ENCODE measurements at places on chromosomes 12 and 14.
A peak's percentile ranks its signal among the peaks of the same experiment; 100 is the strongest.

GRCh38 chr12:54261815-54262402 is 18.0 kb downstream of the CBX5 start:
- DNase-seq, result no peak

- DNase-seq, result no peak
These were observed 108.6 kb downstream of the EGLN3 start for GRCh38 chr14:33842299-33842698.

GRCh38 chr14:20002319-20002718 is 356 bp downstream of the OR4Q2 start:
- no peak for DNase-seq

DNA sequence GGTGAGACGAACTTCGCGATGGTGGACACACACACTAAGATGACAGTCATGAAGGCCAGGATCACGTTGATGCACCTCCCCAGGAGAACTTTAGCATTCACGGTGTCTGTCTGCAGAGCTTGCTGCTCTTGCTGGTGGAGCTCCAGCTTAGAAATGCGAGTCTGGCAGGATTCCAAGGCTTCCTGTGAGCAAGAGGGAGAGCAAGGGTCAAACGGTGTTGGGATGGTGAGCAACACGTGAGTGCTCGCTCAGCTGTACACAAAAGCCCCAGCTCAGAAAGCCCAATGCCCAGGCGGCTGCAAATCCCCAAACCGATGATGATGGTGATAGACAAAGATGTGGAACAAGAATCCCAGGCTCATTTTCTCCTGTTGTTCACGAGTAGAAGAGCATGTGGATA is 78.8 kb downstream of the TMCC3 start:
- DNase-seq, result peak; percentile 48

- no peak for DNase-seq
These were observed 136.3 kb downstream of the HELB start for GRCh38 chr12:66438601-66439000.

DNA sequence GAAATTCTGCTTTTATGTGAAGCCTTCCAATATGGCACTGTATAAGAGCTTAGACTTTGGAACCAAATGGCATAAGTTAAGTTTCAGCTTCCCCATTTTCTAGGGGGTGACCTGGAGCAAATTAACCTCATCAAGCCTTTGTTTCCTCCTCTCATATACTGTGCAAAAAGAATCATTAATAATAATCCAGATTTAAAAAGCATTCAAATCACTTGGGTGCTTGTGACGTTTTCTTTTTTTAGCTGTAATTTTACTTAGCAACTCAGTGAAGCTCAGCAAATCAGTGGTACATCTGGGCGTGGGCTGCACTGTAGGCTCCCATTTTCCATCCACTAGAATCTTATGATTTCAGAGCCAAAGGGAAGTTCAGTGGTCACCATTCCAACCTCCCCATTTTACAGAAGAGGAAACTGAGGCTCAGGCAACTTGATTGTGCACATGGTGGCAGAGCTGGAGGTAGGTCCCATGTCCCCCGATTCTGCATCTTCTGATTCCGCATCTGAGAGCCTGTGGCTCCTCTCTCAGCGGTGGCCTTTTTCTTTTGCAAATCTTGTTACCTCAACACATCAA is 131.2 kb downstream of the SNAPC1 start:
- no peak for DNase-seq

GRCh38 chr14:91364524-91365270 is 52.9 kb downstream of the CCDC88C start:
- DNase-seq, result no peak

DNA sequence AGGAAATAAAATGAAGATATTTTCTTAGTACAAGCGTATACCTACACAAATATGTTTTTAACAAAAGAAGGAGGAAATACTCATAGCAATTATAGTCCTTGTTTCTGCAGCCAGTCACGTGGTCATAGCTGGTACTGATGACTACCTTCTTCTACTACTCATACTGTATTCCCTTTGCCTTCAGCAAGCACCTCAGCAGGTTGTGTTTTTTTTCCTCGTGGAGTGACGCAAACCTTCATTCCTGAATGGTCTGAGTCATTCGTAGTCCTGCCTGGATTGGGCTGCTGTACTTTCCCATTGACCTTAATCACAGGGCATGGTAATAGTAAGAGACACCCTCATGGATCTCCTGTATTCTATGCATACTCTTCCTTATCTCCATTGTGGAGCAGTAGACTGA is 25.7 kb upstream of the SLC16A7 start:
- DNase-seq, result no peak

DNA sequence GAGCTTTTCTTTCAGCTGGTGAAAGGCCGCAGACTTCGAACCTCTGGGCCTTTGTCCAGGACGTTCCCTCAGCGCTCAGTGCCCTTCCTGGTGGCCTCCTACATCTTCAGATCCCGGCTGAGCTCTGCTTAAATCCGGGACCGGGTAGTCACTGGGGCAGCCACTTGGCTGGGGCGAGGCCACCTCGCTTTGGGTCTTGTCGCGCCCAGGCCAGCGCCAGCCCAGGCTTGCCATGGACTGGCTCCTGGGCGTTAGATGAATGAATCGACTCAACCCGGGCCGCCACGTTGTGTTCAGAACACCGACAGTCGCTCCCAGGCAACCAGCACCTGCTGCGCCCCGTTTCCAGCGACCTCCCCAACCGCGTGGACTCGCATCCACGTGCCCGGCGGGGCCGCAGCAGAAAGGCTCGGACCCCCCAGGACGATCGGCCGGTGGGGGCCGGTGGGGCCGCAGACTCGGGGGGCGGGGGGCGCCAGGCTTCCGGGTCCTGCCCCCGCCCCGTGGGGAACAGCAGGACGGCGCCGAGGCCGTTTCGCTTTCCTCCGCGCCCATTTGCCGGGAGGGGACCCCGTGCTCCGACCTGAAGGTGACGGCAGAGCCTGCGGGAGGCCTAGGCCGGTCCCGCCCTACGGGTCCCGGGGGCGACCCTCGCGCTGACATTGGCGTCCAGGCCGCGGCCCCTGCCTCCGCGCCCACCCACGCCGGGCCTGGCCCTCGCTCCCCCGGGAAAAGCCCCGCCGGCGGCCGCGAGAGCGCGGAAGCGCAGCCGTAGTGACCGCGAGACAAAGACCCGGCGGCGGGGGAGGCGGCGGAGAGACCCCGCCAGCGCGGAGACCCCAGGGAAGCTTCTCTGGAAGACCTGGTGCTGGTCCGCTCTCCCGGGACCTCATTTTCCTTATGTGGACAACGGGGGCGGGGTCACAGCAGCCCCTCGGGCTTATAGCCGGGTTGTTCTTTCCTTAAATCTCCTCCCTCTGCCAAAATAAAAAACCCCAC is 37.3 kb upstream of the RCOR1 start:
- peak; percentile 67 for DNase-seq

DNA sequence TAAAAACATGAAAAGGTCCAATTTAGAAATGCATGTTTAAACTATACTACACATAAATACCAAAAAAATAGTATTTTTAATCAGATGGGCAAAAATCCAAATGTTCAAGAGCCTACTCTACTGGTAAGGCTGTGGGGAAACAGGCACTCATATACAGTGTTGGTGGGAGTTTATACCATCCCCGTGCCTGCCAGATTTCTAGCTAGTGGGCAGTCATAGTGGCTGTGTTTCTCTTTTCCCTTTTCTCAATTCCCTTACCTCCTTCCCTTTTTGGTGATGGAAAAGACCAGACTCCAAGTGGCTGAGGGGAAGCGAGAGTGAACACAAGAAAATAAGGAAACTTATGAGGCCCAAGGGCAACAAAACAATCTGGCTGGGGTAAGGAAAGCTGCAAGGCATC is 14.7 kb downstream of the ZNF641 start:
- no peak for DNase-seq

GRCh38 chr14:88252498-88252897 is 70.6 kb downstream of the KCNK10 start:
- DNase-seq, result no peak

GRCh38 chr12:53939141-53940108 is 794 bp downstream of the HOXC13 start:
- no peak for DNase-seq

DNA sequence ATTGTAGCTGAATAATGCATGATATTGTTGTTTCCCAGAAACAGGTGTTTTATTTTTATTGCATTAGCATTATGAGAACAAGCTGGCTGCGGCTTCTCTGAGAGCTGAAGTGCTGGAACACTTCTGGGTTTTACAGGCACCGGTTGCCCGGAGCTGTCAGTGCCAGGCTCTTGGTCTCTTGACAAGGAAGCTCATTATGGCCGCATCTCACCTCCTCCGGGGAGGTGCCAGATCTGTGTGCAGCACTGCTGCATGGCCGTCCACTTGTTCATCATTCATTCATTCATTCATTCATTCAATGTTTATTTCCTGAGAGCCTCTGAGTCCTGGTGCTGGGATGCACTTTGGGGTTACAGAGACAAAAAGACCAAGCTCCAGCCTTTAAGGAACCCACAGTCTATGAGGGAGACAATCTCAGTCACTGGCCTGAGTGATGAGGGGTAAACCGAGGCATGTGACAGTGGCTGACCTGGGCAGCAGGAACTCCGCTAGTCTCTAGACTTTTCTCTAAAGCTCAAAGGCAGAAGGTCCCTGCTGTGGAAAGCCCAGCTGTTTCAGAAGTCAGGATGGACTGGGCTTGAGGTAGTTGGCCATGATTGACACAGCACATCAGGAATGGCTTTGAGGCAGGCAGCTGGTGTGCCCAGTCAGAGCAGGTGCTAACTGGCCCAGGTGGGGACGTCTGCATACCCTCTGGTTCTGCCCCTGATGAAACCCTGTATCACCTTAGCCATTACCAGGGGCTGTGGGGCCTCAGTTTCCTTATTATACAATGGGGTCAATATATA is 181.0 kb downstream of the ADGRD1 start:
- DNase-seq, result no peak

GRCh38 chr14:72169521-72169920 is 237.3 kb downstream of the RGS6 start:
- DNase-seq, result no peak

DNA sequence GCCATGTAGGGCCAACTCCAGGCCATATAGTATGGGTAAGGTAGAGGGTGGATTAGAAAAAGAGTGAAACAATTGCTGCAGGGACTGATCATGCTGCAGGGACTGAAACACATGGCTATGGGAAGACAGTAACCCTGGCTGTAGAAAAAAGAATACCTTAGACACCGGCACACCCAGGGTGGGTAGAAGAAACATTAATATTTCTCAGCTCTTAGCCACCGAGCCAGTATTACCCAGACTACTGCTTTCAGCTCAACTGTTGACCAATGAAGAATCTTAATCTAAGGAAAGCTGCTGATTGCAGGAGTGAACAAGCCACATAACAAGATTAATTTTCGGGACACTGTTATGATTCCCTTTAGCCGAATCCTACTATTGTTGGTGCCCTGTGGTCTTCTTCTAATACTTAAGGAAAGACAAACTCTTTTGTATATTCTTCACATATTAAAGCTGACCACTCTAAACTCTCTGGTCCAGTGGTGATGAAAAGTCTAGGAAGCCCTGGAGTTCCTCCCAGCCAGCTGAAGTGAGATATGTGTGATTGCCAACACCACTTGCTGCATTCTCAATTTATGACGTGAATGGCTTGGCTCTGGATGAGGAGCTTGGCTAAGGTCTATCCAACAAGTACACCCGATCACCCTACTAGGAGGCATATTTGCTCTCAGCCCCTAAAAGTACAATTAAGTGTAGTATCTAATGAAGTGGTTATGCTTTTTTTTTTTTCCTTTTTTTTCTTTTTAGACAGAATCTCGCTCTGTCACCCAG is 69.2 kb downstream of the NOVA1 start:
- DNase-seq, result no peak

GRCh38 chr14:31371646-31372045 is 48.7 kb downstream of the HEATR5A start:
- DNase-seq, result no peak

DNA sequence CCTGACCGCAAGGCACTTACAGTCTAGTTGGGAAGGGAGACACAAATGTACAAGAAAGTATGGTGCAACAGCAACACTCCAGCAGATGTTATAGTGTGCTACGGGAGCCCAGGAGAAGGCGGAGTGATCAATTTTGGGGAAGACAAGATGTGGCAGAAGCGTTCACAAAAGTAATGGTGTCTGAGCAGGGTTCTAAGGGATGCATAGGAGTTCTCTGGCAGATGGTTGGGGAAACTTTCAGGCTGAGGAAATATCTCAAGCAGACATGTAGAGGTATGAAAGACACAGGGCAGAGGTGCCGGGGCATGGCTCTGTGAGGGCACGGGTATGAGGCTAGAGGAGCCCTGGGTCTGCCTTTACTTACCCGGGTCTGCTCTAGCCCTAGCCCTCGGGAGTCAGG is 5.1 kb upstream of the TNFRSF1A start:
- DNase-seq, result no peak

GRCh38 chr14:60958146-60958545 is 22.7 kb downstream of the TRMT5 start:
- no peak for DNase-seq
